Activated naive CD4-positive, alpha-beta T cell (primary cell): ENCODE measurements at places on chromosomes 1 and 21.

DNA sequence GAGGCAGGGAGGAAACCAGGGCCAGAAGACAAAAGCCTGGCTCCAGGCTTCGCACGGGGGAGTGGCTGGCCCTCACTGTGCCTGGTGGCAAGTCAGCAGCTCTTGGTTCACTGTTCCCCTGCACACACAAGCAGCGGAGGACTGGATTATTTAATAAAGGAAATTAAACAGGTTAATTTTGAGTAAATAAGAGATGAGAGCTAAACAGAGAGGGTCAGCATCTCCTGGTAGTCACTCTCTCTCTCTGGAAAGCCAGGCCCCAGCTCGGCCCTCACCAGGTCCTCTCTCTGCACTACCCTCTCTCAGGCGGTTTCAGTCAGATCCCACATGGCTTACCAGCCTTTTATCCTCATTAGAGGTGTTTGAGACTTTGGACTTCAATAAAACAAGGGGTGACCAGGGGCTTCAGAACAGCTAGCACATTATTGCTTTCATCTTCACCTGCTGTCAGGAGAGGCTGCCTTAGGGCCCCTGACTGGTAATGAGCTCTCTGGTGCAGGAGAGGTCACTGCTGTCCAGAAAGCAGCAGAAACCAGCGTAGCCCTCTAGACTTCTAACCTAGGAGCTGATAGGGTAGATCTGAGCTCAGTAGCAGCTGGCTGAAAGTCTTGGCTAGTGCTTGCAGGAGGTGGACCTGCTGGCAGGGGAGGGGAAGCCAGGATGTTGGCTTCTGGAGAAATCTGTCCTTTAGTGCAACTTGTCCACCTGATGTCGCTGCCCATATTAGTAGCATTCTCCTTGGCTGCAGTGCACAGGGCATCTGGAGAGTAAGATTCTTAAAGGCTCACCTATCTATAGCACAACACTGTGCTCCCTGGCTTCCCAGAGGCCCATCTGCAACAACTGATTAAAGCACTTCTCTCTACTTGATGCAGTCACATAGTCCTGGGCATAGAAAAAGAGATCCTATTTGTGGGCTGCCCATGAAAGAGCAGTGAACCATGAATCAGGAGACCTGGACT, 45.9 kb downstream of the SYT6 start:
- DNase-seq = no peak

GRCh38 chr1:193070386-193070753, 11.0 kb downstream of the RO60 start:
- DNase-seq = no peak

GRCh38 chr1:216433175-216433574, 9.9 kb upstream of the USH2A start:
- no peak for DNase-seq

GRCh38 chr21:45931397-45931969, 50.1 kb upstream of the COL6A1 start:
- no peak for DNase-seq

DNA sequence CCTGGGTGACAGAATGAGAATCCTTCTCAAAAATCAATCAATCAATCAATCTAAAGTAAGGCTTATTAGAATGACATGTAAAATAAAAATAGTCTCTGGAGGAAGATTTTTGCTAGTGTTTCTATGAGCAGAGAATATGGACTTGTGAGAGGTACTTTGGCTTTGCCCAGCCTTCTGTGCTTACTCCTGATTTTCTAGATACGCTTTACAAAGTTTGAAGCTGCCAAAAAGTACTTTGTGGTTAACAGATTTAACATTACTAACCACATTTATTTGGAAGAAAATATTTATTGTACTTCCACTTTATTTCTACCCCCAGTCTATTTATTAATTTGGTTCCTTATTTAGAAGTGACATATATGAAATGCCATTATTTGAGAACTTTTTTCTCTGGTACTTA, 41.0 kb downstream of the CEP350 start:
- no peak for DNase-seq
